Glomerular endothelial cell (primary cell): ENCODE measurements at places on chromosomes 3 and 15.

- no peak for DNase-seq
These were observed 41.8 kb downstream of the GOLGB1 start for GRCh38 chr3:121707531-121708273.

GRCh38 chr3:71045917-71046282 is 537.6 kb downstream of the FOXP1 start:
- DNase-seq = no peak

- DNase-seq = no peak
These were observed 33.0 kb downstream of the DENND6A start for GRCh38 chr3:57659806-57660439.

GRCh38 chr3:136120373-136121348 is 75.5 kb downstream of the MSL2 start:
- DNase-seq = no peak

DNA sequence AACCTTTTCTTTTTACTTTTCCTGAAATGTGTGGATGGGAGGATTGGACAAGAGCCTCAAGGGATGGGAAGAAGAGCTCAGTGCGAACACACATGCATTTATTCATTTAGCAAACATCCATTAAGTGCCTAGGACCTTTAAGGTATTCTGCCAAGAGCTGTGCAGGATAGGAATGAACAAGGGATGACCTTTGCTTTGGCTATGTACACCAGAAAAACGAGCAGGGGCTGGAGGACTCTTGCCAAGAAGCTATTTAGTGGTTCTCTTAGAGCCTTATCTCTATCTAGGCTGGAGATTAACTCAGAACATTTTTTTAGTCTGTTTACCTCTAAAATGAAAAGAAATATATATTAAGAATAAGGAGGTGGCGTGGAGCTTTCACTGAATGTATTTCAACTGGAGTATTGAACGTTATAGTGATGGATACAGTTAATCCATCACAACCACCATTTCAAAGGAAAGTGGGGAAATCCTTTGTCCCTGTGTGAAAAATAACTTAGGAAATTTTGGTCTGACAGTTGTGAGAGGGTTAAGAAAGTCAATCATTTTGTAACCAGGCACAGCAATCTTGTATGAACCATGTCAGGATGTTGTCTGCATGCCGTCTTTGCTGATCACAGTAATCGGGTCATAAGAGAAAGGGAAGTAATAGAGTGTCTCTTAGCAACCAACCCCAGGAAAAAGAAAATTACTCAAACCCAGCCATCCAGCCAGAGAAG is 279.0 kb downstream of the LPP start:
- no peak for DNase-seq

DNA sequence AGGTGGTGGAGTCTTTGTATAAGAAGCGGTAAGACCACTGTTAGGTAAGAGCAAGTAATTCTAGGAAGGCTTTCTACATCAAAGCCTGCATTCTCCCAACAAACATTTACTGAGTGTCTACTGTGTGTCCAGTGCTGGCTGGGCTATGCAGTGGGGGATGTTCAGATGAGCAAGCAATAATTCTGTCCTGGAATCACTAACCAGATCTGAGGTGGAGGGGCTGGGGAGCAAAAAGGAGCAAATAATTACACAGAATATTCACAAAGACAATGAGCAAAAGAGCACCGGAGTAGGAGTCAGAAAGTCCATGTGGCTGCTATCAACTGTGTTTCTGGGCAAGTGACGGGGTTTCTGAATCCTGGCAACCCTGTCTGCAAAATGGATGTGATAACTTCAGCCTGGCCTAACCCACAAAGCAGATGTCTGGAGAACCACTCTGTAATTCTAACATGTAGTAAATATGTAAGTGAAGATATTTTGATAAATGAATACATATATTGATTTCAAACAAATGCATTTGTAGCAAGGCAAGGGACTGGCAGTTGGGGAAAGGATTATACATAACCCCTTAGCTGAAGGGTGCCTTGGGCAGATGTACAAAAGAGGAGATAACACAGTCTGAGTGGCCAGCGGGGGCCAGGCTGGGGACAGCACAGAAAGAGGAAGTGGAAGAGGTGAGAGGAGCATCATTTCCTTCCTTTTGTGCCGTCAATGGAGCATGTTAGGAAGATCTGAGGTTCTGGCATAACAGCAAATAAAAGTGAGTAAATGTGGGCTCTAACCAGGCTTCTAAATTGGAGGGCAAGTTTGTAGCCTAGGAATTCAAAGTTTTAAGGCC is 28.8 kb downstream of the CYP8B1 start:
- no peak for DNase-seq

DNA sequence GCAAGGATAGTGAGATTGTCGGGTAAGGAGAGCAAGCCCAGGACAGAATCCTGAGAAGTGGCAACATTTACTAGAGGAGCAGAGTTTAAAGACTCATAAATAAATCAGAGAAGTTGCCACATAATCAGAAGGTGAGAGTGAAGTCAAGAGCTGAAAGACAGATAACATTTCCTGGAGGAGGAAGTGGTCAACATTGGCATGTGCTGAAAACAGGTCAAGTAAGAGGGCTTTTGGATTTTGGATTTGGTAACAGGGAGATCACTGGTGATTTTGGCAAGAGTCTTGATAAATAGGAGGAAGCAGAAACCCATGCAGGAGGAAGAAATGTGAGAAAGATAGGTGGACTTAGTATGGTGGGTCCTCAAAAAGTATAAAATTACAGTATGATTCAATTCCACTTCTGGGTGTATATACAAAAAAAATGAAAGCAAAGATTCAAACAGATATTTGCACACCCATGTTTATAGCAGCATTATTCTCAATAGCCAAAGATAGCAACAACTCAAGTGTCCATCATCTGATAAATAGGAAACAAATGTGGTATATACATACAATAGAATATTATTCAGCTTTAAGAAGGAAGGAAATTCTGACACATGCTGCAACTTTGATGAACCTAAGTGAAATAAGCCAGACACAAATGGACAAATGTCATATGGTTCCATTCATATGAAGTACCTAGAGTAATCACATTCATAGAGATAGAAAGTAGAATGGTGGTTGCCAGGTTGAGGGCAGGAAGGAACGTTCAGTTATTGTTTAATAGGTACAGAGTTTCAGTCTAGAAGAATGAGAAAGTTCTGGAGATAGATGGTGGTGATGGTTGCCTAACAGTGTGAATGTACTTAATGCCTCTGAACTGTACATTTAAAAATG is 27.3 kb upstream of the MBNL1 start:
- peak; percentile 12 for DNase-seq

GRCh38 chr15:52112203-52112750 is 298 bp downstream of the BCL2L10 start:
- no peak for DNase-seq

- no peak for DNase-seq
These were observed 41.8 kb downstream of the CHSY1 start for GRCh38 chr15:101210058-101210457.

GRCh38 chr15:44882499-44882968 is 74.0 kb upstream of the TERB2 start:
- DNase-seq = no peak

- DNase-seq = no peak
These were observed 115.1 kb upstream of the ICE2 start for GRCh38 chr15:60594071-60594470.

DNA sequence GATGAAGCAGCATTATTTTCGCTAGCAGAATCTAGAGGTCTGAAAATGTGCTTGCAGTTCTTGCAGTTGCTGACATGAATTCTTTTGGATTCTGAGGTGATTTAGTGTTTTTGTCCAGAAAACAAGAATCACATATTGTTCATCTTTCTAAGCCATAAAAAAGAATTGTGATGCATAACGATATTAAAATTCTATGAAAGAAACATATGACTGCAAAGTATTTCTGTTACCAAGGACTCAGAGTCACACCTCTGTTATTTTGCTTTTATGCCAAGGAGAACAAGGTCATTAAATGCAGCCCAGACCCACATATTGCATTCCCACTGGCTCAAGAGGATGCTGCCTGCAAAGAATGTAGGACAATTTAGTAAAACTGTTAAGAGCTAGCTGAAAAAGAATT is 299.8 kb upstream of the GPR149 start:
- no peak for DNase-seq
